ENCODE measurements at places on chromosomes 2 and 18.

- peak; percentile 44 for DNase-seq
Measured at GRCh38 chr2:85468704-85469349, 50.3 kb downstream of the SH2D6 start.

- no peak for DNase-seq
Measured at GRCh38 chr2:112772322-112772721, 7.9 kb upstream of the CKAP2L start.

DNA sequence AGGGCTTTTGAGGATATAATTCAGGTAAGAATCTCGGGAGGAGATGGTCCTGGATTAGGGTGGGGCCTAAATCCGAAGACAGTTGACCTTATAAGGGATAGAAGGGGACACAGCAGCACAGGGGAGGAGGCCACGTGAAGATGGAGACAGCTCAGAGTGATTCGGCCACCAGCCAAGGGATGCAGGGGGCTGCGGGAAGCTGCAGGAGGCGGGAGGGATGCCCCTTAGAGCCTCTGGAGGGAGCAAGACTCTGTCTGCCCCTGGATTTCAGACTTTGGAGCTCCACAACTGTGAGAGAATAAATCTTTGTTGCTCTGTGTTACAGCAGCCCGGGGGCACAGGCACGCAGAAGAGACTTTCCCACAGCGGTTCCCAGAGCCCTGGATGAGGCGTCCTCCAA lies 143.7 kb downstream of the ASB1 start:
- DNase-seq, result no peak

DNA sequence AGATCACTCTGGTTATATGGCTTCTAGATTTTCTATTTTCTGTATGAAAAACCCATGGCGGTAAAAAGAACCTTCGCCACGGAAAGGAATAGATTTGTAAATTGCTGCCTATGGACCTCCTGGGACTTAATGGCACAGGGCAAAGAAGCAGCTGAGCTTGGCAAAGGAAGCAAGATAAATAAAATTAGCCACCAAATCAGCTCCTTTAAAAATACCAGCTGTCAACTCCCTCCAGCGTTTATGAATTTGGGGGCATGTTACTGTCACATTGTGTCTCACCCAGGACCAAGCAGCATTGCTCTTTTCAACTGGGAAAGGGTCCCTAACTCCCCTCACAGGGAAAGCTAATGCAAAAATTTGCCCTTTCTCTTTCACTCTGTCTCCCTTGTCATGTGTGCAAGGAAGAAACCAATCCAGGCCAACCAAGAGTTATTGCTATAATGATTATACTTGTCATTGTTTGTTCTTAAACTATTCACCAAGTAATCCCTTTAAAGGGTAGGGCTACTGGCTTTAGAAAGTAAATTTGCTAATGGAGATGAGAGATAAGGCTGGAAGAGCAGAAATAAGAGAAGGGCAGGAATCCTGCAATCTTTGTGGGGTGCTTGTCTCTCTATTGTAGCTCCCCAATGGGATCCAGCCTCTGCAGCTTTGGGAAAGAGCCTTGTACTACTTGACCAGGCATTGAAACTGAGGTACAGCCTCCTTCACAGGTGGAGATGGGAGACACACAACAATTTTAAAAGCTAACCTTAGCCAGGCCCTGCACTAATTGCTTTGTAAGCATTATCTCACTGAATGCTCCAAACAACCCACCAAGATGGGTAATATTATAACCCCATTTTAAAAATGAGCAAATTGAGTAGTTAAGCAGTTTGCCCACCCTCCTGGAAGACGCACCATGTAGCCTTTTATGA lies 119.1 kb upstream of the KLF7 start:
- DNase-seq, result no peak

GRCh38 chr18:12928206-12928605 lies 19.6 kb upstream of the SEH1L start:
- DNase-seq, result no peak

GRCh38 chr2:127170452-127171197 lies 49.5 kb downstream of the CYP27C1 start:
- no peak for DNase-seq

GRCh38 chr2:148524519-148524919 lies 120.0 kb upstream of the EPC2 start:
- DNase-seq, result no peak

DNA sequence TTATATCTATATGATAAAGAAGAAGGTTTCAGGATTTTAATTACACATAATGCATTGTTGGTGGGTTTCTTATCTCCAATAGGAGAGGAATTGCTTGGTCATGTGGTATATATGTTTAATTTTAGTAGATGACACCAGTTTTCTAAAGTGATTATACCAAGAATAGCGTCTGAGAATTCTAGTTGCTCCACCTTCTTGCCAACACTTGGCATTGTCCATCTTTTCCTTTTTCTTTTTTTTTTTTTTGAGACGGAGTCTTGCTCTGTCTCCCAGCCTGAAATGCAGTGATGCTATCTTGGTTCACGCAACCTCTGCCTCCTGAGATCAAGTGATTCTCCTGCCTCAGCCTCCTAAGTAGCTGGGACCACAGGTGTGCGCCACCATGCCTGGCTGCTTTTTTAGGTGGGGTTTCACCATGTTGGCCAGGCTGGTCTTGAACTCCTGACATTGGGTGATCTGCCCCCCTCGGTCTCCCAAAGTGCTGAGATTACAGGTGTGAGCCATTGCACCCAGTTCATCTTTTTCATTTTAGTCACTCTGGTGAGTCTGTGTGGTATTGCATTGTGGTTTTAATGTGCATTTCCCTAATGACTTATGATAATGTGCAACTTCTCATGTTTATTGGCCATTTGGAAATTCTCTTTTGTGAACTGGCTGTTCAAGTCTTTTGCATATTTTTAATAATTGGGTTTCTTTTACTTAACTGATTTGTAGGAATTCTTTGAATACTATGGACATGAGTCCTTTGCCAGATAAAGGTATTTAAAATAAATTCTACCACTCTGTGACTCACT lies 37.3 kb upstream of the ZNF512 start:
- peak; percentile 16 for DNase-seq

All from choroid plexus epithelial cell (primary cell).